ENCODE measurements at places on chromosomes 1 and 21. TPM values are rescaled to one million over a fixed set of nuclear protein-coding genes. Genes with fewer than 3 reads are reported as not detected.

The BNIPL gene
- under 0.01 TPM for total RNA-seq

The FAAP20 gene
- 8.1 TPM for total RNA-seq

The TARS2 gene
- total RNA-seq, result 11.0 TPM

The PDC gene
- total RNA-seq, result not detected

The CELA3A gene
- total RNA-seq, result 0.09 TPM

The TRIM58 gene
- total RNA-seq, result under 0.01 TPM

The AMPD1 gene
- not detected for total RNA-seq

The LCE6A gene
- total RNA-seq, result not detected

The KAZN gene
- 2.0 TPM for total RNA-seq

The S100A7A gene
- total RNA-seq, result not detected

The VCAM1 gene
- total RNA-seq, result 11.7 TPM

The RHOU gene
- total RNA-seq, result 0.27 TPM

The PRKAB2 gene
- total RNA-seq, result 9.0 TPM

The ODF2L gene
- 39.4 TPM for total RNA-seq

The MYOG gene
- total RNA-seq, result not detected

The PRAMEF25 gene
- not detected for total RNA-seq

The MARK1 gene
- 1.7 TPM for total RNA-seq

The SELP gene
- 0.47 TPM for total RNA-seq
